ENCODE measurements at places on chromosomes 12 and 14.

DNA sequence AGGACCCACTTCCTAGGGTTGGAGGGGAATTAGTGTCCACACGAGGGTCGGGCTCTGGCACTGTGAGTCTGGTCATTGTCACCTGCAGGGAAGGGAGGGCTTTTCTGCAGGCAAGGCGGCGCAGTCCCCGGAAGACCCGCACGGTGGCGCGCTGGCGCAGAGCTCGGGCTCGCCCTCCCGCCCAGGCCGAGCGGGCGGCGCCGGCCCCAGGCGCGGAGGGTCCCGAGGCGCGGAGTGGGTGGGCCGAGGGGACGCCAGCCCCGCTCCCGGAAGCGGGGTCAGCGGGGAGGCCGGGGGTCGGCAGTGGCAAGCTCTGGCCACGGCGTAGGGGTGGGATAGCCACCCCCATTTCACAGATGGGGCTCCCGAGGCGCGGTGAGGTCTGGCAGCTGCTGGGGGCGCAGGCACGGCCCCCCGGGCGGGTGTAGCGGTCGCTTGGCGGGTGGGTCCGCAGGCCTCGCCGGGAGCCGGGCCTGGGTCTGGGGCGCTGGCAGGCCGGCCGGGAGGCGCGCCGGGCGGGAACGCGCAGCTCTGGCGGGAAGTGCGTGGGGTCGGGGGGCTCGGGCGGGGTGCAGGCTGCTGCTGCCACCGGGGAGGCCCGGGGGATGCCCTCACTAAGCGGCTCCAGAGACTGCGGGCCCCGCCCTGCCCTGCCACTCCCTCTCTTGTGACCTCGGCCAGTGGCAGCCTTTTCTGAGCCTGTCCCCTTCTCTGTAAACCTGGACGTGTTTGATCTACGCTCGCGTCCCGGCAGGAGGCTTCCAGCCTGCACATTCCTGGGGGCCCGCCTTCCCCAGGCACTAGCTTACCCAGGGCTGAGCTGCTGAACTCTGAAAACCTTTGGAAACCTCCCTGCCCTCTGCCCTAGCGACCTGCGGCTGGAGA, 46.1 kb downstream of the CYP46A1 start:
- peak; percentile 54 for DNase-seq

GRCh38 chr12:52432559-52433207, 1.5 kb downstream of the KRT75 start:
- DNase-seq, result no peak

DNA sequence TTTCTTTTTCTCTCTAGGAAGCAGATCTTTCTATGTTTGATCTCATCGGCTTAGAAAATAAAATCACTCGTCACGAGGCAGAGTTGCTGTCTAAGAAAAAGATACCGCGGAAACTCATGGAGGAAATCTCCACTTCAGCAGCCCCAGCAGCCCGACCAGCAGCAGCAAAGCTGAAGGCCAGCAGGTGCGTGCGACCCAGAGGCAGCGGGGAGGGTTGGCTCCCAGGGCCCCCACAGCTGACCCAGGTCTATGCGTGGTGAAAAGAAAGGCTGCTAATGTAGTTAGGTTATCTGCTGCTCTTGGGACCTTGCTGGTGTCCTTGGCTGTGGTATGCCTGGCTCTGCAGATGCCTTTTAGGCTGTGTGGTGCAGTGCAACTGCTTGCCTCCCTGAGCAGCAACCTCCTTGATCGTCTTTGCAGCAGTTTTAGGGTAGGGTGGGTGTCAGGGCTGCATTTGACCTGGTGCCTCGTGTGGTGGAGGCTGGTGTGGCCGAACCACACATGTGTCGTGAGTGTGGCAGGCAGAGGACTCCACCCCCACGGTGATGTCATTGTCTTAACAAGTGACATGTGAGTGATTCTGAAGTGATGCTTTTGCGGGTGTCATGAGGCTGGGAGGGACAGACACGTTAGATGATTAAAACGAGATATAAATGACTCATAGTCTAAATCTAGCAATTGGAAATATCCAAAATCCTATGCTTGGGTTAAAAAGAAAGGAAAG, 68.6 kb downstream of the EP400 start:
- DNase-seq, result no peak

DNA sequence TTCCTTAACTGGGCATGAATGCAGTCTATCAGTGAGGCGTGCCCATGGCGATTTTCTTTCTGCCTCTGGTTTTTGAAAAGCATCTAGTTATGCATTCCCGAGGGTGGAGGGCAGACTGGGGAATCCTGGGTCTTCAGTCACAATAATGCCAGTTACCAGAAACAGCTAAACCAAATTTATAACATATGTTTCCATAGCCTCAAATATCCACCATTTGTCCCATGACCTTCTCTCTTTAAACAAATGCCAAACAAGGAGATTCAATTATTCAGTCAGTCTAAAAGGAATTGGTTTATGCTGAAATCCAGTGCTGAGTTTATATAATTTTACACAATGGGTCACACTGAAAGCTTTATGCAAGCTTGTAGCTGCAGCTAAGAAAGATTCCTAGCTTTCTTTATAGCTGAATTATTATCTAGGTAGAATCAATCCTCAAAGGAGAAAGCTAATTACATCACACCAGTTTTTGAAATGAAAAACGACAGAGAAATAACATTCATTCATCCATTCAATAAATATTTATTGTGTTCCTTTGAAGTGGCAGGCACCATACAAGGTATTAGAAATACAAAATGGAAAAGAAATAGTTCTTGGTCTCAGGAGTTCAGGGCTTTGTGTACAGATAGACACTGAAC, 131.3 kb upstream of the RAP1B start:
- peak; percentile 62 for DNase-seq

DNA sequence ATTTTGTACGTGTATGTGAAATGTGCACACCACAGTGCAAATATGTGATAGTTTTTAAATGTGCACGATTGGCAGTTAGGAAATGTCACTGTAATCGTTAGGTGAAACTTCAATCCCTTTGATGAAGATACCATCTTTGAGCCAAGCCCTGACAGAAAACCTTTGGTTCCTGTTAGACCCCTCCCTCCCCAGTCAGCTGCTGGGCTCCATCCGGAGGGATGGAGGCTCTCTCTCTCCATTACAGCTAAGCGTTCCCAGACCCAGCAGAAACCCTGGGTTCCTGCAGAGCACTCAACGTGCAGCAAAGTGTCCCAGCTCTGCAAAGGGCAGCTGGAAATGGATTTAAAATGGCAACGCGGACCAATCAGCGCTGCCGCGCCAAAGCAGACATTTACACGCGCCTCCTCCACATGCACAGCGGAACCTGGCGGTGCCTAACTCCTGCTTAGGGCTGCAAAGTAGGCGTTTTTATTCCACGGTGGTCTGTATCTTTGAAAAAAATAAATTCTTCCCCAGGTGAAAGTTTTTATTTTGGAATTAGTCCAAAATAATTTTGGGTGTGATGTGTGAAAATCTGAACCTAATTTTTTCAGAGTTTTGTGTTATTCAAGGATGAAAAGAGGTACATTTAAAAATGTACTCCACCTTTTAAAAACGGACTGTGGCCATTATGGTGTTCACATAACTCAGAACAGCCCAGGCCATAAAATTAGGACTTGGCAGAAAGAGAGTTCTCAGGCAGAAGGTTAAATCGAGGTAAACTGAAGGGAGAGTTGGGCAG, 1.4 kb upstream of the HMGA2 start:
- DNase-seq, result peak; percentile 29

GRCh38 chr12:116087399-116087798, 190.1 kb downstream of the MED13L start:
- DNase-seq, result no peak

GRCh38 chr14:101049942-101050341, 146.4 kb upstream of the RTL1 start:
- DNase-seq, result no peak

DNA sequence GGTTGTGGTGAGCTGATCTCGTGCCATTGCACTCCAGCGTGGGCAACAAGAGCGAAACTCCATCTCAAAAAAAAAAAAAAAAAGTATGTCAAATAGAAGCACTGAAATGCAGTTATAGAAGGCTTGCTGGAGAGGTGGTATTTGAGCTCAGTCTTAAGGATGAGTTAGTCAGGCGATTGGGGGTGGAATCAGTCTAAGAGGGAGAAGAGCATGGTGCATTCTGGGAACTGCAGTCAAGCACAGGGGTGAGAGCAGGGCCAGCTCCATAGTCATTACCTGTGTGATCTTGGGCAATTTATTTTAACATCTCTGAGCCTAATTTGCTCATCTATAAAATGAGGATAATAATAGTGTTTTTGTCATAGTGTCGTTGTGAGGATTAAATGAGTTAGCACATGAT, 5.9 kb upstream of the GNB3 start:
- DNase-seq, result no peak

DNA sequence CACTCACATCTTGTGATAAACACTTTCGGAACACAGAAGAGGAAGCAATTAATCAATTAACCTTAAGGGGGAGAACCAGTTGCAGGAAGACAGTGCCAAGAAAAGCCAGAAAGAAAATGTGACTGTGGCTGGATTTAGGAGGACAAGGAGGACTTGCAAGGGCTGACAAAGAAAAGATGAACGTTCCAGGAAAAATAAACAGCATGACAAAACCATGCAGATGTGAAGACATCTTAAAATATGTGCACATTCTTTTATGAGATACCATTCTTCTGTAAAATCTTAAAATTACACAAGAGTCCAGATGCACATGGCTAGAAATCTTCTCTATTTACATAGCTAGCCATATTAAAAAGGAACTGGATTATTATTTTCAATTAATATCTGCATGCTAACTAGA, 33.4 kb downstream of the KITLG start:
- DNase-seq, result peak; percentile 32

DNA sequence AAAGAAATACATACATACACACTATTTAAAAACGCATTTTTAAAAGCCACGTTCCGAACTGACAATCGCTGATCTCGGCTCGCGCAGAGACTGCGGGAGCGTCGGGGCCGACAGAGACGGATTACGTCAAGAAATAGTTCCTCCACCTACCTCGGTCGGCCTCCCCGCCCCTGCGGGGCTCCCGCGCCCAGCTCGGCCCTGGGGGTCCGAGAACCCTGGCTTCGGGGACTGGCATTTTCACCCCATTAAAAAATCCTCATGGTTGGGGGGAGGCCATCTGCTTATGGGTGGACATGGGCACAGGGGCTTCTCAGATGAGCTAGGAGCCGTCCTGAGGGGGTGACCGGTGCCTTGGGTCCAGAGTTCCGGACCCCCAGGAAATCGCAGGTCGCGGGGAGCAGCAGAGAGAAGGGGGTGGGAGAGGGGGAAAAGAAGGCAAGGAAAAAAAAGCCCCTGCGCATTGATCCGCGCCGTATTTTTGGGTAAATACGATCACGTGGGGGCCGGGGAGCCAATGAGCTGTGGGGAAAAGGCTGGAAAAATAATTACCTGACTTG, 324 bp upstream of the HOXC9 start:
- peak; percentile 87 for DNase-seq

- DNase-seq, result peak; percentile 83
These were observed 3.4 kb downstream of the GALNT16 start for GRCh38 chr14:69263364-69263763.

DNA sequence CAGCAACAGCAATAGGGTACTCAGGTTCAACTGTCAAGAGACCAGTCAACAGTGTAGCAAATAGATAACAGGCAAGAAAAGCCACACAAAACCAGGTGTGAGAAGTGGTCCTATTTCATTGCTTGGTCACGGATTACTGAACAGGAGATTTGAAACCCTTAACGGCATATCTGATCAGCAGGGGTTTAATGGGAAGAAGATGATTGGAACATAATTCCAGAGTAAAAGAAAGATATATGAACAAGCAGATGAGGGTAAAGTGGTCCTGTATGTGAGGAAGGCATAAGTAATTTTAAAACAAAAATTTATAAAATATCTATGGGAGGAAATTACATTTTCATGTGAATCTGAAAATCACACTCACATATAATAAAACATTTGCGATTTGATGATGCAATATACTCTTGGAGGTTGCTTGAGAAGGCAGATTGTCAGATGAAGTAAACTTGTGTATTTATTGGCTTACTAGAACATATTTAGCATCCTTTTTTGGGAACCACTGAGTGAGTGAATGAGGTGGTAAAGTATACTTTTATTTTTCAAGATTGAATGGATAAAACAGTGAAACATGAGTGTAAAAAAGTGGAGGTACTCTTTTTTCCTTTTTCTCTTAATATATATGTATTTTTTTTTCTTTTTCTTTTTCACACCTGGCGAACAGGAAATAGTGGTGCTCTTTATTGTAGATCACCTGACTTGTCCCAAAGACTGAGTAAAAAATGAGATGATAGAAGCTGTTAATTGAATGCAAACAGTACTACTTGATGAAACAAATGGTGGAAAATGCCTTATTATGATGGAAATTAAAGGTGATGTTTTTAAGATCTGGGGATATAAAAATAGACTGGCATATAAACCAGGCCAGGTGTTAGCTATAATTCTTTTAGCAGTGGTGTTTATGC, 21.6 kb upstream of the SDR39U1 start:
- DNase-seq, result no peak

GRCh38 chr12:10279937-10280336, 27.7 kb upstream of the KLRD1 start:
- no peak for DNase-seq

All from skin of body (tissue), 3 donors.